SJSA1 (cell line): ENCODE measurements at places on chromosomes 2 and 18. TPM values are rescaled to one million over a fixed set of nuclear protein-coding genes. Genes with fewer than 3 reads are reported as not detected.

- no peak overlapping the region for H3K4me3 ChIP-seq
- no peaks in the 10 kb centered on the region for H3K36me3 ChIP-seq
- no peaks in the 10 kb centered on the region for H3K27me3 ChIP-seq
- H3K27ac ChIP-seq: no peak overlapping the region
- no peak for DNase-seq
These were observed 737.8 kb upstream of the HS6ST1 start for GRCh38 chr2:129056309-129056958.

- H3K4me1 ChIP-seq: peaks cover 12% of the 10 kb centered on the region
- H3K27me3 ChIP-seq: no peaks in the 10 kb centered on the region
- H3K27ac ChIP-seq: peak within 1 kb of the TSS; percentile 80
- DNase-seq: peak; percentile 99
- H3K36me3 ChIP-seq: peaks cover 13% of the 10 kb centered on the region; the same call in 1 of the 2 replicates
These were observed at the start of gene NBEAL1 for GRCh38 chr2:203014456-203015199. Gene NBEAL1 (plus strand): TSS chr2:203014875. CDS start chr2:203016385, 1,510 bp downstream.

- no peak overlapping the region for H3K4me3 ChIP-seq
- no peaks in the 10 kb centered on the region for H3K27me3 ChIP-seq
- peaks cover 4% of the 10 kb centered on the region; the same call in 1 of the 2 replicates for H3K36me3 ChIP-seq
- H3K27ac ChIP-seq: no peak overlapping the region
These were observed 212.5 kb downstream of the GBX2 start for GRCh38 chr2:235955664-235956063.

DNA sequence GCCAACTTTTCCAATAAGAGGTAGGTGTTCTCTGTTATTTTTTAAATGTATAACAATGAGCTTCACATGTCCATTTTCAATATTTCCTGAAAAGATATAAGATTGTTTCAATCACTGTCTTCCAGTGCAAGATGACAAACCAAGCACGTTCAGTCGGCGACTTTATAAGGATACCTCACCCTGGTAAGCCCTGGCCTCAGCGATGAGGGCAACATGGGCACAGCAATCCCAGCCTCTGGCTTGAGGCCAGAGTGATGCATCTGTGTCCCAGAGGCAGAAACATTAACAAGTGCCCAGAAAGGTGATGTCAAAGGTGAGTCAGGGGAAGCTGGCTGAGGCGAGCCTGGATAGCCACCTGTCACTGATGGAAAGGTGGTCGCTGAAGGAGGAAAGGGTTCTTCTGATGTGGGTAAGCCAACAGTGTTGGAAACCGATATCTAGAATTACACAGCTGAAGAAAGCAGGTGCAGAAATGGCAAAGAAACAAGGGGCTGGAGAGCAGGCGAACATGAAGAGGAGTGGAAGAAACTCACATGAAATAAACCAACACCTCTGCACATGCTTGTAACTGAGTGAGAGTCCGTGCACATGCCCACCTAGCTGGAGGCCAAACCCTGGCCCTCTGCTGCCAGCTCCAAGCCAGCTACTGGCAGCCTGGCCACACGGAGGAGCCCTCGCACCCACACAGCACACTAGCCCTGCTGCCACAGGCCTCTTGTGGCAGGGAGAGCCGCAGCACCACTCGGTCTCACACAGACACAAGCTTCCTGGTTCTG, 65.5 kb downstream of the FBXO15 start:
- no peak overlapping the region for H3K4me3 ChIP-seq

- H3K4me3 ChIP-seq: no peak overlapping the region
- H3K27me3 ChIP-seq: no peaks in the 10 kb centered on the region
- H3K4me1 ChIP-seq: 0 out of 2 replicates have a peak, but pooled peaks cover 6% of the 10 kb centered on the region
- DNase-seq: peak; percentile 5
These were observed 279.8 kb downstream of the RBM43 start for GRCh38 chr2:150981826-150982225.

GRCh38 chr2:18435426-18436037, 124.9 kb downstream of the RDH14 start:
- H3K36me3 ChIP-seq: no peaks in the 10 kb centered on the region
- no peaks in the 10 kb centered on the region for H3K27me3 ChIP-seq
- no peak overlapping the region for H3K27ac ChIP-seq
- H3K4me3 ChIP-seq: no peak overlapping the region

DNA sequence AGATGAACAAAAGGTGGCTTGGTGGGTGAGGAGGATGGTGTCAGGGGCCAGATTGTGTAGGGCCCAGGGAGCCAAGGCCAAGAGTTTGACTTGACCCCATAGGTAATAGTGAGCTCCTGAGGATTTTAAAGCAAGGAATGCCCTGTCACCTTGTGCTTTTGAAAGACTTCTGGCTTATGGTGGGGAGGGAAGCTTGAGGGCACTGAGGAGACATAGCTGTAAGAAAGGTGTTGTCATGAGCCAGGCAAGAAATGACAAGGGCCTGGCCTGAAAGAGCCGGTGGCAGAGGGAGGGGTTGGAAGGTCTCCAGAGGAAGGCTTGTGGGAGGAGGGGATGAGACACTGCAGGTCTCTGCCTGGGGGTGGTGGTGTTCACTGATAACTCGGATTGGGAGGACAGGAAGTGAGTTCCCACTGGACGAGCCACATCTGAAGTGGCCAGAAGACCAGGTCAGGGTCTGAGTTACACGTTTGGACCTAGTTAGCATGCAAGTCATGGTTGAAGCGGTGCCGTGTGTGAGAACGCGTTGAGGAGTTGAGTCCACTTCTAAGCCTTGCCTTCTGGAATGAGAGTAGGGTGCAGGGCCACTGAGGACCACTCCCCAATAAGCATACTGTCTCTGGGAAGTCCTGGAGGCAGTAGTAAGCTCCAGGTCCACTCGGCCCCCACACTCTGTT, 64.3 kb downstream of the TET3 start:
- no peak for DNase-seq
- no peak overlapping the region for H3K27ac ChIP-seq
- no peaks in the 10 kb centered on the region for H3K4me1 ChIP-seq
- H3K4me3 ChIP-seq: no peak overlapping the region
- no peaks in the 10 kb centered on the region for H3K27me3 ChIP-seq

GRCh38 chr18:5627776-5628511, 84.1 kb upstream of the EPB41L3 start:
- H3K27ac ChIP-seq: no peak overlapping the region
- H3K4me1 ChIP-seq: peaks cover 28% of the 10 kb centered on the region

DNA sequence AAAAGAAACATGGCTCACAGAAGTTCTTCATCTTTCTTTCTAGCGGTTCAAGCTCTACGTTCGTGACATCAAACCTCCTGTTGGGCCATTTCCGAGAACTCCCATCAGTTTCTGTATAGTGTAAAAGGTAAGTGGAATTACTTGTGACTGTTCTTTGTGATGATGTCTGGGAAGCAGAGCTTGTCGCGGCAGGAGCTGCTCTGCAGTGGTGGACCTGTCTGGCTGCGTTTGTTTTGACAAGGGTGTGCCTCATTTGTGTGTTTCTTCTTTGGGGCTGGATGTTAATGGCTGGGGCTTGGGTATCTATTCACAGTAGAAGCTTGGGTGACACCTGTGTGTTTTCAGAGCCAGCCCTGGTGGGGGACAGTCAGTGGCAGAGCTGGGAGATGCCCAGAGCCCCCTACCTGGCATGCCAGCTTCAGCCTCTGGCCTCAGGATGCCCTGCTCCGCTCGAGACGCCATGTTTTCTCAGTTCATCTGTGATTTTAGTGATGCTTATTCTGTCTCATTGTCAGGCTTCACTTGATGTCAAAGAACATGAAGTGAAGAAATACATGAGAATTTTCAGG, 59.6 kb downstream of the LDLRAD4 start:
- H3K27ac ChIP-seq: no peak overlapping the region
- DNase-seq: no peak
- H3K27me3 ChIP-seq: no peaks in the 10 kb centered on the region
- H3K36me3 ChIP-seq: no peaks in the 10 kb centered on the region
- no peak overlapping the region for H3K4me3 ChIP-seq

GRCh38 chr2:11525762-11526161, 8.1 kb upstream of the GREB1 start:
- H3K4me1 ChIP-seq: no peaks in the 10 kb centered on the region
- no peaks in the 10 kb centered on the region for H3K36me3 ChIP-seq
- H3K4me3 ChIP-seq: no peak overlapping the region
- no peak overlapping the region for H3K27ac ChIP-seq
- no peak for DNase-seq

GRCh38 chr18:59867337-59868104, 32.3 kb upstream of the PMAIP1 start:
- no peak for DNase-seq
- no peaks in the 10 kb centered on the region for H3K36me3 ChIP-seq
- no peaks in the 10 kb centered on the region; the same call in 1 of the 2 replicates for H3K27me3 ChIP-seq
- no peak overlapping the region for H3K27ac ChIP-seq

GRCh38 chr18:49344096-49344495, 116.3 kb downstream of the DYM start:
- H3K4me3 ChIP-seq: no peak overlapping the region
- no peaks in the 10 kb centered on the region for H3K36me3 ChIP-seq
- H3K27ac ChIP-seq: no peak overlapping the region
- no peaks in the 10 kb centered on the region for H3K27me3 ChIP-seq

DNA sequence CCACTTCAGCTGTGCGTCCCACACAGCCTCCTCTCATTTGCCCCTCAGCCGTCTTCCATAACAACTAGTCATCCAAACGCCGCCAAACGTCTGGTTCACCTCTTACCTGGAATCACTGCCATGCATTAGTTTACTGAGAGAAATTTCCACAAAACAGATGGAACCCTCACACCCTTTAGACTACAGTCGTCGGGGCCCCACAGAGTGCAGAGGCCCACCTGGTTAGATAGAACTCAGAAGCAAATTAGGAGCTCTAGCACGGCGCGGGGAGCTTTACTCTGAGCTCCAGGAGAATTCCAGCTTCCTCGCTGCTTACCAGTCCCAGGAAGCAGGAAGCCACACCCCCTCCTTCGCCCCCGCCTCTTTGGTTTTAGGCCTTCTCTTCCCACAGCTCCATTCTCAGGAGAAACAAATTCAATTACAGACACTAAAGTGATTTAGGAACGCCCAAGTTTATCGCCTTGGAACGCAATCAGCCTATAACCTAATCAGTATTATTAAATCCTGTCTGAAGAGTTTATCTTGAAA, 9.4 kb downstream of the RNU2-63P start:
- H3K4me3 ChIP-seq: no peak overlapping the region
- DNase-seq: no peak
- H3K27ac ChIP-seq: no peak overlapping the region
- H3K27me3 ChIP-seq: no peaks in the 10 kb centered on the region
- H3K36me3 ChIP-seq: no peaks in the 10 kb centered on the region

- no peak for DNase-seq
- peaks cover 34% of the 10 kb centered on the region for H3K4me1 ChIP-seq
- H3K36me3 ChIP-seq: peaks cover 44% of the 10 kb centered on the region
- H3K4me3 ChIP-seq: no peak overlapping the region
These were observed 14.3 kb downstream of the HTR2B start for GRCh38 chr2:231110551-231110950.

- DNase-seq: no peak
- H3K4me1 ChIP-seq: peaks cover 22% of the 10 kb centered on the region
- no peak overlapping the region for H3K27ac ChIP-seq
- H3K36me3 ChIP-seq: peaks cover 34% of the 10 kb centered on the region
These were observed 15.8 kb downstream of the HNRNPLL start for GRCh38 chr2:38586931-38587330.

- no peak for DNase-seq
- H3K4me3 ChIP-seq: no peak overlapping the region
- no peaks in the 10 kb centered on the region for H3K27me3 ChIP-seq
- H3K27ac ChIP-seq: no peak overlapping the region
These were observed 421.4 kb upstream of the SALL3 start for GRCh38 chr18:78558101-78558810.

DNA sequence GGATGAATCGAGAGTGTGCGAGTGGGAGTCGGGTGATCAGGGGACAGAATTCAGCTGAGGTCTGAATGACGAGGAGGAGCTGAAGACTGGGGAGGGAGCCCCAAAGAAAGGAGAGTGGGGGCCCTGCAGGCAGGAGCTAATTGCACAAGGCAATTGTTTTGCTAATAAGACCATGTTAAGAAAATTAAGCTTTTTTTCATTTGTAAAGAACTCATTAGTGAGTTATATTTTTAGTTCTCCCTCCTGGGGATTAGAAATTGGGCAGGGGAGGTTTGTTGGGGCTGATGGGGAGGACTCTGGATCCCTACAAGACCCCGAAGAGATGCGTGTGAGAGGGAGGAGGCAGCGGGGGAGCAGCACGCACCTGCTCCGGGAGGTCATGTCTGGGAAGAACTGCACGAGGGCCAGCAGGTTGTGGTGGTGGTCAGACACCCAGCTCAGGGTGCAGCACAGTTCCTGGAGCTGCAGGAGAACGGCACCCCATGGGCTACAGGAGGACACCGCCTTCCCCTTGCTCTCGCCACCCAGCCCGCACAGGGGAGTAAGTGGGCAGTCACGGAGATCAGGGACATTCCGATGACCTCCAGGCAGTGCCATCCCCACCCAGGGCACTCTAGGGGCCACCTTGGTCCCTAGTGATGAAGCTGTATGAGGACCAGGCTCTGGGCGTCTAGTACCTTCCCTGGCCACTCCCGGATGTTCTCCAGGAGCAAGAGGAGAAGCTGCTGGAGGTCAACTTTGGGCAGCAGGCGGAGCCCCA, 51.1 kb upstream of the SEMA4C start:
- H3K27me3 ChIP-seq: peaks cover 13% of the 10 kb centered on the region; the same call in 1 of the 2 replicates
- no peaks in the 10 kb centered on the region for H3K4me1 ChIP-seq
- H3K27ac ChIP-seq: no peak overlapping the region
- DNase-seq: no peak
- no peaks in the 10 kb centered on the region for H3K36me3 ChIP-seq
- H3K4me3 ChIP-seq: no peak overlapping the region

DNA sequence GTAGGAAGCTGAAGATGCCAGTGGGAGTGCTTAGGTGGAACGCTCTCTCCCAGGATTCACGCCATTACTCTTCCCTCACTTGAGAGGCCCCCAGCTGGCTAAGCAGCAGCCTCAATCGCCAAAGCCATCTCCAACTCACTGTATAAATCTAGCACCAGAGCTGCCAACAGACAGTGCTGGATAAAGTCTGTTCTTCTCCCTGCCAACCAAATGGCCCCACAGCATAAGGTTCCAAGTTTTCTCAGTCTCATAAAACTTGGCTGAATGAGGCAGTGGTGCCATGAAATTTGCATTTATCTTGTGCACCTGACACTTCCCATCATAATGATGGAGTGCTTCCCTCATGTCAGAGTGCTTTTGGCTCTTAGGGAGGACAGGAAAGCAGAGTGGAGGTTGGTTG, 428.2 kb upstream of the ETAA1 start:
- H3K27ac ChIP-seq: no peak overlapping the region
- H3K27me3 ChIP-seq: no peaks in the 10 kb centered on the region
- no peaks in the 10 kb centered on the region for H3K4me1 ChIP-seq
- H3K36me3 ChIP-seq: no peaks in the 10 kb centered on the region
- DNase-seq: no peak
- H3K4me3 ChIP-seq: no peak overlapping the region

FOXD4L1 gene
- not detected in 2 replicates for total RNA-seq
